ENCODE measurements at places on chromosomes 5 and 9. TPM values are rescaled to one million over a fixed set of nuclear protein-coding genes. Genes with fewer than 3 reads are reported as not detected.

PLAC8L1 gene
- polyA plus RNA-seq: 0.54 TPM

GRCh38 chr9:88990729-88991065 is 571 bp upstream of the S1PR3 start:
- H3K27me3 ChIP-seq: peaks cover 30% of the 10 kb centered on the region
- H3K4me3 ChIP-seq: peak overlapping the region; percentile 37
- no peak for DNase-seq
- peaks cover 5% of the 10 kb centered on the region for H3K4me1 ChIP-seq

DNA sequence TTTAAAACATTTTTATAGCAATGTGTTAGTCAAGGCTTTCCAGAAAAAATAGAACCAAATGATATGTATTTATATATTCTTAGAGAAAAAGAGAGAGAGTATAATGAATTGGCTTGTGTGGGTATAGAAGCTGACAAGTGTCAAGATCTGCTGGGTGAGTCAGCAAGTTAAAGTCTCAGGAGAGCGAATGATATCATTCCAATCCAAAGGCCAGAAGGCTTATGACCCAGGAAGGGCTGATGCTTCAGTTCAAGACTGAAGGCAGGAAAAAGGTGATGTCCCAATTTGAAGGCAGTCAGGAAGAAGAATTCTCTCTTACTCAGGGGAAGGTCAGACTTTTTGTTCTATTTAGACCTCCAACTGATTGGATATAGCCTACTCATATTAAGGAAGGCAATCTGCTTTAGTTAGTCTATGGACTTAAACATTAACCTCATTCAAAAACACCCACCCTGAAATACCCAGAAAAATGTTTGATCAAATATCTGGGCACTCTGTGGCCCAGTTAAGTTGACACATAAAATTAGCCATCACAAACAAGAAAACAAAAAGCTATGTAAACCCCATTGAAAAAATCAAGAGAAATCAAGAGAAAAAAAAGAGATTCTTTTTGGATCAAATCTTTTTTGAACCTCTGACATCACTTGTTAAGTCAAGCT is 189.6 kb downstream of the PIK3R1 start:
- no peaks in the 10 kb centered on the region for H3K27me3 ChIP-seq
- peak; percentile 82 for DNase-seq
- H3K27ac ChIP-seq: peak overlapping the region; percentile 55
- H3K4me1 ChIP-seq: peaks cover 12% of the 10 kb centered on the region

- no peaks in the 10 kb centered on the region for H3K36me3 ChIP-seq
- H3K27me3 ChIP-seq: peaks cover 82% of the 10 kb centered on the region
- DNase-seq: no peak
- no peak overlapping the region for H3K27ac ChIP-seq
- no peak overlapping the region for H3K4me3 ChIP-seq
Measured at GRCh38 chr5:176789873-176790615, 20.3 kb upstream of the UNC5A start.

DNA sequence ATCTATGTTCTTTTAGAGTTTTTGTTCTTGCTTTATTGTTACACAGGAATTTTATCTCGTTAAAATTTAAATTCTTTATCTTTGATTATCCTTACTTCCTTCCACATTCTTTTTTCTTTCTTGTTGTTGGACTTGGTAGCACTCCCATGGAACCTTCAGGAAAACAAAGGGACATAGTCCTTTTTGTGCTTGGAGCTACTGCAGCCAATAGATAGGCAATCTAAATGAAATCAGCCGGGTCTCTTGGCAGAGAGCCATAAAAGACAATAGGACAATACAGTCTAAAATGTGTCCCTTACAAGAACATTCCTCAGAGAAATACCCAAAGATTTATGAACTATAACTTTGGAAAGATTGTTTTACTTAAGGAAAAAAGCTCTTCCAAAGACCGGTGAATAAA is 548.1 kb upstream of the C9orf72 start:
- no peaks in the 10 kb centered on the region for H3K4me1 ChIP-seq
- no peaks in the 10 kb centered on the region for H3K27me3 ChIP-seq
- H3K36me3 ChIP-seq: no peaks in the 10 kb centered on the region
- peak; percentile 9 for DNase-seq
- H3K27ac ChIP-seq: no peak overlapping the region

DNA sequence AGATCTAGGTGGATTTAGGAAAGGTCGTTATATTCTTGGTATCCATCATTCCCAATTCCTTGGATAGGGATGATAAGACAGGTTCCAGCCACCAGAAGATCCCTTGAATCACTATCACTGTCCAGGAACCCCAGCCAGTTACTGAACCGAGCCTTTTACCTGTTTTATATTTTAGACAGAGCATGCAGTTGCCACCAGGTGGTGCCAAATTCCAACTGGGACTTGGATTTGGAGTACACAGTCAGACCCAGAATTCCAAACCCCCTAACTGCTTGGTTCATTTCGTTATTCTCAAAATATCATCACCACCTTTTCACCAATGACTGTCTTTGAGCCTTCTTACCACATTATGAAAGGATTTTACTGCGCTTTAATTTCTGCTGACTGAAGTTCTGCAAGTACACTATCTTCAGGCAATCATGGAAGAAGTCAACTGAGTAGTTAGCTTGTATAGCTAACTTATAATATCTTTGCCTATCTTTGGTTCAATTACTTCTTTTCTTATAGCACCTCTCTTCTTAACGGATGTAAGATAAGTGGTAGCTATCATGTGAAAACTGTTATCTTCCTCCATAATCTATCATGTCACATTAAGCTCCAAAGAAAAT is 191.8 kb downstream of the PRR16 start:
- no peaks in the 10 kb centered on the region for H3K36me3 ChIP-seq
- peak; percentile 4 for DNase-seq
- no peaks in the 10 kb centered on the region for H3K4me1 ChIP-seq
- H3K27ac ChIP-seq: no peak overlapping the region
- no peak overlapping the region for H3K4me3 ChIP-seq
- H3K27me3 ChIP-seq: no peaks in the 10 kb centered on the region

DNA sequence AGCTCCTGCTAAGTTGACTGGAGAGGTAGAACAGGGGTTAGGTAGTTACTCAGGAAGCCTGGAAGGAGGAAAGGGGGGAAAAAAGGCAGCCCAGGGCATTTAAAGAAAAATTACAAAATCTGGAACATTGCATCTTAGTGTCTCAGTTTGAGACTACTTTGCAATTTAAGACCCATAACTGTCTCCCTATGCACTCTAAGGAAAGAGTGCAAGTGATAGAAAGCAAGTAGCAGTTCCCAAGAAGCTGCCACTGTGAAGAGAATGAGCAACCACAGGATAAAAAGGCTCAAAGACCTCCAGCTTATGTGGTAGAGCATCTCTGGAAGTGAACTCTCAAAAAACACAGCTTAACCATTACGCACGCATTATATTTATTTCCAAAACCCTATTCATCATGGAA is 141.8 kb downstream of the SLCO4C1 start:
- DNase-seq: no peak
- H3K36me3 ChIP-seq: no peaks in the 10 kb centered on the region
- peaks cover 6% of the 10 kb centered on the region for H3K4me1 ChIP-seq
- no peak overlapping the region for H3K27ac ChIP-seq

GRCh38 chr5:177453852-177454396 is 7.3 kb downstream of the PRR7 start:
- peak overlapping the region; percentile 54 for H3K4me3 ChIP-seq
- no peak overlapping the region for H3K27ac ChIP-seq
- peaks cover 15% of the 10 kb centered on the region for H3K4me1 ChIP-seq
- peaks cover 17% of the 10 kb centered on the region for H3K36me3 ChIP-seq
- H3K27me3 ChIP-seq: peaks cover 16% of the 10 kb centered on the region
- DNase-seq: peak; percentile 56

DNA sequence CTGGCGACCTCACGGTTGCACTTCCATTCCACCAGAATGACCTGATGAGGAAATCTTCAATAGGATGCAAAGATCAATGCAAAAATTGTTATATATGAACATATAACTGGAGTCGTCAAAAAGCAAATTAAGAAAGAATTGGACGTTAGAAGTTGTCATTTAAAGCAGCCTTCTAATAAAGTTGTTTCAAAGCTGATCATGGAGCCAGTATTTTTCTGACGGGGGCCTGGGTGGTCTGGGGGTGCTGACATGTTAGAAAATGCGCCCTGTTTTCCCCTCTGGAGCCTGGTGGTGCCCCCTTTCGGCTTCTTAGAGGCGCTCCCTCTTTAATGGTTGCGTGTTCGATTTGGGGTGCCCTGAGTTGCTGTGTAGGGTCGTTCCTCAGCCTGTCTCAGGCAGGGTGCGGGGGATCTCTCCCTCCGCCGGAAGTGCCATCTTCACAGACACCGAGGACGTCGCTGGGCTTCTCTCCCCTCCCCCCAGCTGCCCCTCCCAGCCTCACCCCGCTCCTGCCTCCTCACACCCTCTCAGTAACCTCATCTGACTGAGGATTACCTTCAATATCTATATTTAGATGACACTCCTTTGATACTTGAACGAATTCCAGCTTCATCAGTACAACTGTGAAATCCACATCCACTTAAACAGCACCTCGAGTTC is 18.3 kb downstream of the PTGES2 start:
- H3K27me3 ChIP-seq: no peaks in the 10 kb centered on the region
- peaks cover 44% of the 10 kb centered on the region for H3K4me1 ChIP-seq
- no peak overlapping the region for H3K4me3 ChIP-seq
- peak overlapping the region; percentile 65 for H3K27ac ChIP-seq

KCNIP1 gene
- polyA plus RNA-seq: 2.8 TPM

GRCh38 chr5:133356396-133356983 is 255.9 kb downstream of the FSTL4 start:
- H3K4me3 ChIP-seq: no peak overlapping the region
- no peak overlapping the region for H3K27ac ChIP-seq
- no peak for DNase-seq
- H3K36me3 ChIP-seq: no peaks in the 10 kb centered on the region
- H3K27me3 ChIP-seq: peaks cover 12% of the 10 kb centered on the region

GRCh38 chr9:88978034-88978433 is 13.2 kb upstream of the S1PR3 start:
- no peak overlapping the region for H3K27ac ChIP-seq
- DNase-seq: no peak
- no peak overlapping the region for H3K4me3 ChIP-seq
- H3K4me1 ChIP-seq: no peaks in the 10 kb centered on the region

DNA sequence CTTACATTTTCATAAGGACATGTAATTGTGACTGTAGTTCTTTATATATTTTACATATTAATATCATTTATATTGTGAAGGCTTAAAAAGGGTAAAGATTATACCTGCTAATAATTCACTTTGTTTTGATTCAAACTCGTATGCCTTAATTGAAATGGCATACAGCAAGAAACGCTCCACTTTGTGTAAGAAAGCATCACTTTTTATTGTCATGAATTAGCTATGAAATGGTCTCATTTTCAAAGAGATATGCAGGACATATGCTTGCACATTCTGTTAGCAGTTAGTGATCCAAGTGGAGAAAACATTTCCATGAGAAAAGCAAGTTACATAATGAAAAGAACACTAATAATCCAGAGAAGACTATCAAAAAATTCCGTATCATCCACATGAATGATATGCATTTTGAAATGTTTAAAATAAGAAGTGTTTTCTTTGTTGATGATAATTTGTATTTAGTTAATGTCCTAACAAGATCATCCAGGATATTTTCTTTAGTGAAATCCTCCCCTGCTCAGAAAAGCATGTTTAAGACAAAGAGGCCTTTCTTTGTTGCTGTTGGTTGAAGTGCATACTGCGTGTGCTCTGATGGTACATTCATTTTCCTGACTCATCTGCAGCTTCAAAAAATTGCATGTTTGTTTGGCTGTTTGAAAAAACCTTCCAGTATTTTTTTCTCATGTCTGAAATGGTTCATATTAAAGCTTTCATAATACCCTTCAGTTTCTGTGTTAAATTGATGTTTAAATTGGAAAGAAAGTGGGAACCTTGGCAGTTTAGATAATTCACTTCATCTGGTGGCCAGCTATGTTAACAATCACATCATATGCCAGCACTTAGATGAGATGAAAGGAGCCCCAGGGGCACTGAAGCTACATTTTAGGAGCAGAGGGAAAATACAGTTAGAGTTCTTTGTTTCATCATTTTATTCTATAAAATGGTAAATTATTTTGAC is 242.2 kb downstream of the CSNK1G3 start:
- no peak for DNase-seq
- no peak overlapping the region for H3K27ac ChIP-seq
- no peaks in the 10 kb centered on the region for H3K4me1 ChIP-seq
- H3K36me3 ChIP-seq: no peaks in the 10 kb centered on the region
- H3K27me3 ChIP-seq: no peaks in the 10 kb centered on the region

DNA sequence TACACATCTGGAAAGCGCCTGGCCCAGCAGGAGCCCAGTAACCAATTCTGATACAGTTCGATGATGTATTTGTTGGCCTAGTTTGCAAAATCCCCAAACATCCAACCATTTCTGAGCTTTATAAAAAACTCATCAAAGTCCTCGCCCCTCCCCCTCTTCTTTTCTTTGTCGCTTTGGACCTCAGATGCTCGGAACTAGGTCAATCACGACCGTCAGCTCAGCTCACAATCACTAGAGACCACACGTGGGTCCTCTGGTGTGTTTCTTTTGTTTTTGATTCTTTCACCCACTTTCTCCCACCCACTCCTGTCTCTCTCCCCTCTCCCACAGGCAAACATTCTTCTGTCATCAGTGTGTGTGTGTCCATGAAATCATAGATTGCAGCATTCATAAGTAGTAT is 26.7 kb upstream of the ZBTB43 start:
- H3K27me3 ChIP-seq: peaks cover 23% of the 10 kb centered on the region
- no peaks in the 10 kb centered on the region for H3K4me1 ChIP-seq
- H3K4me3 ChIP-seq: no peak overlapping the region
- no peak overlapping the region for H3K27ac ChIP-seq

- no peaks in the 10 kb centered on the region for H3K36me3 ChIP-seq
- no peak overlapping the region for H3K27ac ChIP-seq
- no peaks in the 10 kb centered on the region for H3K4me1 ChIP-seq
- DNase-seq: no peak
- peaks cover 19% of the 10 kb centered on the region for H3K27me3 ChIP-seq
Measured at GRCh38 chr9:116287721-116288120, 134.1 kb downstream of the PAPPA start.

PDGFRB gene
- polyA plus RNA-seq: 18.6 TPM

DNA sequence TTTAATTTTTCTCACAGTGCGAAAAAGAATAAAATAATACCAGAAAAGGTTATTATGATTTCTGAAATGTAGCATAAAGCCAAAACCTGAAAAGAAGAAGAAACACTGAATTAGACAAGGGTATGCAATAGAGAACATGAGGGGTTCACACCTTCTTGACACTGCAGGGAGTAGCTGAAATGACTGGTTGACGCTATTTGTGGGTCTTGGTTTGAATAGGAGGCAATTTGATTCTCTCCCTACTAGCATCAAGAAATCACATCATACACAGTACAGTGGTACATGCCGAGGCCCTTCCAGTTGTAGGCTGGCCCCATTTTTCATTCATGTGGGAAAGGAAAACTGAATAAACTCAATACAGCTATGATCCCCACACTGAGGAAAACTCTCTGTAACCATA is 68.6 kb downstream of the NR3C1 start:
- H3K27me3 ChIP-seq: no peaks in the 10 kb centered on the region
- no peak overlapping the region for H3K4me3 ChIP-seq
- no peak for DNase-seq
- H3K27ac ChIP-seq: no peak overlapping the region
- peaks cover 2% of the 10 kb centered on the region for H3K36me3 ChIP-seq

- H3K36me3 ChIP-seq: peaks cover 4% of the 10 kb centered on the region
- no peak overlapping the region for H3K4me3 ChIP-seq
- H3K27me3 ChIP-seq: no peaks in the 10 kb centered on the region
- H3K27ac ChIP-seq: no peak overlapping the region
Measured at GRCh38 chr9:93087971-93088655, 7.9 kb upstream of the CARD19 start.
